Stimulated activated CD4-positive, alpha-beta T cell treated with anti-CD3 and anti-CD28 coated beads, Interleukin-15, amount 100 ng/mL, for 1 hour (primary cell): ENCODE measurements at places on chromosomes 5 and 9.

DNA sequence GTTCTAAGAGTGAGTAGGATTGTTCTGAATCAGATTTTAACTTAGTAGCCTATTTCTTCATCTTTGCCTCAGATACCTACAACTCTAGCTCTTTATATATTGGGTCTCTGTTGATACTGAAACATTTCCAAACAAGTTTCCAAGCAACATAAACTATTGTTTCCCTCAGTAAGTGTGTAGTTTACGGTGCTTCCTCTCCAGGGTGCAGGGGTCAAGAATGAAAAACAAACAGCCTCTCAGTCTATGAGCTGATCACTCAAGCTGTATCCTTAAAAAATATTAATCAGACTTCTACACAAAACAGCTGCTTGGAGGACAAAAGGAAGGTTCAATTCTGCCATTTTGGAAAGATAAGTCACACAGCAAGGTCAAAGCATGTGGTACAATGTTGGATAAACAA lies 75.0 kb downstream of the ADAMTS12 start:
- DNase-seq = no peak

DNA sequence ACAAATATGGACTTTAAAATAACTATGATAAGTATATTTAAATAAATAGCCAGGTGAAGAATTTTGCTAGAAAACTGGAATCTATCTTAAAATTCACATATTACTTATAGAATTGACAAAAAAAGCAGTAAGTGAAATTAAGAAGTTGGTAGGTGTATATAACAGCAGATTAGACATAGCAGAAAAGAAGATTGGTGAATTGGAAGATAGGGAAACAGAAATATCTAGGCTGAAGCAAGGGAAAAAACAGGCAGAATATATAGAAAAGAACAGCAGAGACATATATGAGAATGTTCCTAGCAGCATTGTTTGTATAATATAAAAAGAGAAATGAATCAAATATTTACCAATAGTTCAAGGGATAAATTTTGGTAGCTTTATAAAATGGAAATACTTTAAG lies 294.9 kb downstream of the TMEM232 start:
- DNase-seq = no peak

- DNase-seq = no peak
Observed at GRCh38 chr5:4145511-4145910, 549.9 kb downstream of the IRX1 start.

- no peak for DNase-seq
Observed at GRCh38 chr5:82561797-82562196, 283.6 kb upstream of the RPS23 start.

- no peak for DNase-seq
Observed at GRCh38 chr9:114549697-114550330, 37.8 kb upstream of the ATP6V1G1 start.

DNA sequence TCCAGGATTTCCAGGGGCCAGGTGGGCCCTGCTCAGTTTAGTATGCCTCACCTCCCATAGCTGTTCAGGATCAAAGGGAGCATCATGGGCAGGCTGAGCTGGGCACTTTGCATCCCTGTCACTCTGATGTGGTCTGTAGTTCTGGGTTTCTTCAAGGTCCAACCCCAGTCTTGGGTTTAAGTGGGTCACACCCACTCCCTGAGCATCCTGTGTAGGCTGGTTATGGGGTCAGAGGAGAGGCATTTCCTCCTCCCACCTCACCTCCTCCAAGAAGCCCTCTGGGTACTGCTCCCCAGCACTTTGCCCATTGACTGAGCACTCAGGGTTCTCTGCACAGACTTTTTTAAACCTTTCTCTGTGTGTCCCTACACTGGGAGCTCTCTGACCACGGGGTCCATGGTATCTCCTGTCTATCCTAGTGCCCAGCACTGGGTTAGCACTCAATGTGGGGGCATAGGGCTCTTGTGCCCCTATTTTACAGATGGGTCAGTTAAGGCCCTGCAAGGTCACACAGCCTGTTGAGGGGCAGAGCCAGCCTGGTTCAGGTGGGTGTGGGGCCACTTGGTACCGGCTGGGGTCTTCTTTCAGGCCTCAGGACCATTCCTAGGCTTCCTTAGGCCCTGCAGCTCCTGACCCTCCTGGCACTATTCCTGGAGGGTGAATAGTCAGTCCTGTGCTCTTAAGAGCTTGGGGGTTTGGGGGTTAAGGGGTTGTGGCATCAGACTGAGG lies 19.0 kb downstream of the CXXC5 start:
- DNase-seq = no peak

GRCh38 chr9:130535818-130536521 lies 43.4 kb upstream of the FUBP3 start:
- no peak for DNase-seq

- DNase-seq = no peak
Observed at GRCh38 chr5:14706615-14707021, 42.1 kb downstream of the OTULIN start.

- DNase-seq = no peak
Observed at GRCh38 chr9:71743217-71743705, 25.1 kb downstream of the CEMIP2 start.

GRCh38 chr9:127844821-127845359 lies 9.6 kb downstream of the ENG start:
- no peak for DNase-seq

DNA sequence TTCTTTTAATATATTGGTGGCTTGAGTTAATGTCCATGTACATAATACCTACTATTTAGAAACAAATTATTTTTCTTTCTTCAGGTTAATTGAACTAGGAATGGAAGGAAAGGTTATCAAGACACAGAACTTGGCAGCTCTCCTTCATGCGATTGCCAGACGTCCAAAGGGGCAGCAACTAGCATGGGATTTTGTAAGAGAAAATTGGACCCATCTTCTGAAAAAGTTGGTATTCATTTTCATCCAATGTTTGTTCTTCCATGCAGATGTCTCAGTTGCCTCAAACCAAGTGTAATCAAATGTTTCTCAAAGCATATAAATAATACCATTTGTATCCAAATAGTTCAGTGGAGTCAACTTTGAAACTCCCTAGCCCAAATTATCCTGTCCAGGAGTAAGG lies 22.6 kb upstream of the LNPEP start:
- no peak for DNase-seq

GRCh38 chr9:110015759-110016158 lies 192.2 kb downstream of the C9orf152 start:
- no peak for DNase-seq

GRCh38 chr5:115068239-115069086 lies 101.2 kb downstream of the TRIM36 start:
- no peak for DNase-seq

- DNase-seq = no peak
Observed at GRCh38 chr5:139419226-139420192, 15.6 kb upstream of the SPATA24 start.

DNA sequence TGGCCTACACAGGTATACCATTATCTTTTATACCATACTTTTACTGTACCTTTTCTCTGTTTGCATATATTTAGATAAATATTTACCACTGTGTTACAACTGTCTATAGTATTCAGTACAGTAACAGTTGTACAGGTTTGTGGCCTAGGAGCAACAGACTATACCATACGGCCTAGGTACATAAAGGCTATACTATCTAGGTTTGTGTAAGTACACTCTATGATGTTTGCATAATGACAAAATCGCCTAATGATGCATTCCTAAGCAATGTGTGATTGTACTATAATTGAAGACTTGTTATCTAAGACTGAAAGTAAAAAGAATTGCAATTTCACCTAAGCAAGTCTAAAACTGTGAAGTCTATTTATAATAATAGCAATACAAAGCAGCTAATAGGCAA lies 3.9 kb downstream of the C9orf72 start:
- DNase-seq = no peak

GRCh38 chr5:5217371-5217770 lies 77.2 kb downstream of the ADAMTS16 start:
- no peak for DNase-seq

DNA sequence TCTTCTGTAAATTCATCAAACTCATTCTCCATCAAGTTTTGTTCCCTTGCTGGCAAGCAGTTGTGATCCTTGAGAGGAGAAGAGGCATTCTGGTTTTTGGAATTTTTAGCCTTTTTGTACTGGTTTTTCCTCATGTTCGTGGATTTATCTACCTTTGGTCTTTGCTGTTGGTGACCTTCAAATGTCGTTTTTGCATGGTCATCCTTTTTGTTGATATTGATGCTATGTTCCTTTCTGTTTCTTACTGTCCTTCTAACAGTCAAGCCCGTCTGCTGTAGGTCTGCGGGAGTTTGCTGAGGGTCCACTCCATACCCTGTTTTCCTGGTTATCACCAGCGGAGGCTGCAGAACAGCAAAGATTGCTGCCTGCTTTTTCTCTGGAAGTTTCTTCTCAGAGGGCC lies 140.9 kb downstream of the RPS23 start:
- DNase-seq = no peak

DNA sequence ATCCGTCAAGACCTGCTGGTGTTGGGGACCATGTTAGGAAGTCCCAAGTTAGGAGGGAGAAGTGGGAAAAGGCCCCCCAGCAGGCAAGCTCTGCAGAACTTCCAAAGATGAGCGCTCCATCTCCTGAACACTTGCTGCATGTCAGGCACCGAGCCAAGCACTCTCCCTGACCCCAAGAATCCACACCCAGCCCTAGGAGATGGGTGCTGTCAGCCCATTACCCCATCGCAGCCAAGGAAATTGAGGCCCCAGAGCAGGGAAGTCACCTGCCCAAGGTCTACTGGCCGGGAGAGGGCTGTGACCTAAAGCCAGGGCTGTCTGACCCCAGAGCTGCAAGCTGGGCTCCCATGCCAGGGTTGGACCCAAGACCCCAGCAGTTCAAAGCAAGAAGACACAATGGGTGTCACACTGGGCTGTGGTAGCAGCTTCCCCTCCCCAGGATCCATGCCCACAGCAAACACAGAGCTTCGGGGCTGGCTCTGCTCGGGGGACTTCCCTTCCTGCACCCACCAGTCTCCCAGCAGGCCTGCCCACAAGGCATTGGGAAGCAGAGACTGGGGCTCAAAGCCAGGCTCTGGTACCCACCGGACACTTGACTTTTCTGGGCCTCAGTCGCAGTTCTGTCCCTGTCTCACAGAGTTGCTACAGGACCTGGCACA lies 13.5 kb downstream of the EEIG1 start:
- no peak for DNase-seq

DNA sequence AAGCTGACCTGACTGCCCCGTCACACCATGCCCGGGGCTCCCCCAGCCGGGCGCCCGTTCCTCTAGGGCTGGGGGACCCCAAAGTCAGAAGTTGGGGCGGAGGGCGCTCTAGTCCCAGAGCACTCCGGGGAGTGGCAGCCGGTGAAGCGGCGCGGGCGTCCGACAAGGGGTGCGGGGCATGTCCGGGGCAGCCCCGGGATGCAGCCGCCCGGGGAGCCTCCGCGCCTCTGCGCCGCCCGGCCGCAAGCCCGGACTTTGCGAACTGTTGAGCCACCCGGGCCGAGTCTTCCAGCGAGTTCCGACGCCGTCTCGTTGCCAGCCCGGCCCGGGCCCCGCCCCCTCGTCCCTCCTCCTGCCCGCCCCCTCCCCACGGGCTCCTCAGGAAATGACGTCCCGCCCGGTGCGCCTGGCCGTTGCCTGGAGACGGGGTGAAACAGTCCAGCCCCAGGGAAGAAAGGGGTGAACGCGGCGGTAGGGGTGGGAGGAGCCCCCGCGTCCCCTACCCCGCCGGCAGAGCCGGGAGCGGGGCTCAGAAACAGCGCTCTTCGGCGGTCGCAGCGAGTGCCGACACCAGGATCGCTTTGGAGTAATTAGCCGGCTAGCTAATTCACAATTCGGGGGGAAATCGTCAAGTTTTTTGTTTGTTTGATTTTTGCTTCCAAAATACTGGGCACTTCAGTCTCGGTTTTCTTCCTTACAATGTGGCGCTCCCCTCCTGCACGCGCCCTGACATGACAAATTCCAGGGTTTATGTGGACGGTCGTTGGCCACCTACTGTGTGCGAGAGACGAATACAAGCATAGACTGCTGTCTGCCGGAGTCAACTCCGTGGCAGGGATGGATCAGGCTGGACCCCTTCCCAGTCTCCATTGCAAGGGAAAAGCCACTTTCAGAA lies at the start of gene WHRN:
TSS of gene WHRN (minus strand) at position 287 of the 895 bp plus-strand sequence. CDS start 672 bp downstream, outside the sequence.
- peak; percentile 80 for DNase-seq

GRCh38 chr9:114995681-114996221 lies 65.4 kb upstream of the TNFSF8 start:
- no peak for DNase-seq

DNA sequence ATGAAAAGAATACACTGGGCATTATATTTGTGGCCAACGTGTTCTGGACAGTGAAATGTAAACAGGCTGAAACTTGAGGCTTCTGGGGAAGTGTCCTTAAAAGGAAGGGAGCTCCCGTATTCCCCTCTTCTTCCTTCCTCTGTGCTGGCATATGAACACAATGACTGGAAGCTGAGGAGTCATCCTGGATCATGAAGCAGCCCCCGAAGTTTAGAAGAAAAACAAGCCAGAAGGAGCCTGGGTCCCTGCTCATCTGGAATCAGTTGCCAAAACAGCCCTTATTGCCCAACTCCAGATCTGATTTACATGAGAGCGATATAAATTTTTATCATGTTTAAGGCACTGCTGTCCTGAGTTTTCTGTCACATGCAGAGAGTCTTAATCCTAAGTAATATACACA lies 65.4 kb upstream of the SLC1A1 start:
- no peak for DNase-seq

GRCh38 chr9:14278291-14278721 lies 35.6 kb downstream of the NFIB start:
- no peak for DNase-seq

DNA sequence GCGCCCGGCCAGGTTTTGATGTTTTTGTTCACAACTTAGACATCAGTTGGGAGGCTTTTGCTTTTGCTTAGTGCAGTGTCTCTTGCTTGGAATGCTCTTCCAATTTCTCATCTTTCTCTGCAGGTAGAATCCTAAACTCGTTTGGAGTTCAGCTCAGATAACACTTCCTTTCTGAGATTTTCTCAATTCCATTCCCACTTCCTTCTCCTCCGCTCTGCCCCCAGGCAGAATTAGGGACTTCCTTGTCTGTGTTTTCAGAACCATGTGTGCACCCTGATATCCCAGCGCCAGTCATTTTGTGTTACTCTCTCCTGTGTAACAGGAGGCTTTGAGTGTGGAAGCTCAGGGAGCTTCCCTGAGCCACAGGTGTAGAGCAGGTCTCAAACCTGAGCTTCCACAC lies 171.0 kb downstream of the INSYN2B start:
- DNase-seq = no peak

GRCh38 chr5:156974328-156974727 lies 11.3 kb upstream of the TIMD4 start:
- no peak for DNase-seq

DNA sequence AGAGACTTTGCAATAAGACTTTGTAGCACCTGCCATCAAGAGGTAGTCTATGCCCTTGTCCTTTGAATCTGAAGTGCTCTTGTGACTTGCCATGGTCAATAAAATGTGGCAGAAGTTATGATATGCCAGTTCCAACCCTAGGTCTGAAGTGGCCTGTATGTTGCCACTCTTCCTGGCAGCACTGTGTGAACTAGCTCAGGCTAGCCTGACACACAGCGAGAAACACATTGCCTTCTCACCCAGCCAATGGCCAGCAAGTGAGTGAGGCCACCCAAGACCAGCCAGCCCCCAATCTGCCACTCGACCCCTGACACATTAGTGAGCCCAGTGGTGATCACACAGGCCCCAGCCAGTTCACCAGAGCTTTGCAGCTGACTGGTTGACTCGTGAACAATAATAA lies 52.7 kb upstream of the OSMR start:
- DNase-seq = no peak

- no peak for DNase-seq
Observed at GRCh38 chr5:26339576-26339975, 698.8 kb downstream of the CDH9 start.

GRCh38 chr5:138037271-138037670 lies 4.4 kb upstream of the FAM13B start:
- DNase-seq = no peak
